ENCODE measurements at places on chromosomes 12 and 14.

- DNase-seq: no peak
Measured at GRCh38 chr12:32568228-32568627, 110.9 kb upstream of the DNM1L start.

DNA sequence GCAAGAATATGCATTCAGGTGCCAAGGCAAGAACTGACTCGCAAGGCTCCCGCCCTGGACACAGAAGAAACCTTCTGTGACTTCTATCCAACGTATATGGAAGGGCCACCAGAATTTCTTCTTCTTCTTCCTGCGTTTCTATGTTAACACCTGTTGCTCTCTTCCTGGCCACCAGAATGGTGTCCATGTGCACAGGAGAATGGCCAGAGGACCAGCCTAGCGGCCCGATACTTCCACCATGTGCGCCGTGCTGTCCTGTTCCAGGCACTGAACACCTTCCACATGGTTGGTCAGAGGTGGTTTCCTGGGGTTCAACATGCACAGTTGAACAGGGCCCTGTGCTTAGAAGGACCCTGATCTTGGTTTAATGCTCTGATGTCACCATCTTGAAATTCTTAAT, 455.8 kb downstream of the BCL11B start:
- DNase-seq: no peak

- DNase-seq: no peak
Measured at GRCh38 chr12:75658286-75658685, 146.9 kb upstream of the KRR1 start.

- no peak for DNase-seq
Measured at GRCh38 chr14:95444132-95445129, 72.0 kb downstream of the SYNE3 start.

DNA sequence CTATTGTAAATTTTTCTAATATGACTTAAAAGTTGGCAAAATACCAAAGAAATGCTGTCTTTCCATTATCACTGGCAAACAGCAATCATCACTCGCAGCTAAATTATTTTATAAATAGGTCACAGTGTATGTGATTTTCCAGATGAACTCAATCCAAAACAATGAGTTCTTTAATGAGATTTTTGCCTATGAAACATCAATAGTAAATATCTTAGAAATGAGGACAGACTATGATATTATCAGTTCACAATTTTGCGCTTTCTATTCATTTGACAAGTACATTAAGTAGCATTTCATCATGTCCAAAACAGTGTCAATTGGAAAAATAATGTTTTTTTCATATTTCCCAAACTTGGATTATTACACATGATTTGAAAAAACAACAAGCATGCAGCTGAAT, 65.7 kb downstream of the PIK3C2G start:
- DNase-seq: no peak

GRCh38 chr12:70670948-70671347, 33.7 kb upstream of the PTPRB start:
- no peak for DNase-seq

GRCh38 chr12:99053616-99054362, 408.7 kb downstream of the APAF1 start:
- no peak for DNase-seq

- no peak for DNase-seq
Measured at GRCh38 chr14:102580550-102581110, 11.8 kb upstream of the RCOR1 start.

- DNase-seq: no peak
Measured at GRCh38 chr14:52269100-52269499, 1.6 kb downstream of the PTGDR start.

DNA sequence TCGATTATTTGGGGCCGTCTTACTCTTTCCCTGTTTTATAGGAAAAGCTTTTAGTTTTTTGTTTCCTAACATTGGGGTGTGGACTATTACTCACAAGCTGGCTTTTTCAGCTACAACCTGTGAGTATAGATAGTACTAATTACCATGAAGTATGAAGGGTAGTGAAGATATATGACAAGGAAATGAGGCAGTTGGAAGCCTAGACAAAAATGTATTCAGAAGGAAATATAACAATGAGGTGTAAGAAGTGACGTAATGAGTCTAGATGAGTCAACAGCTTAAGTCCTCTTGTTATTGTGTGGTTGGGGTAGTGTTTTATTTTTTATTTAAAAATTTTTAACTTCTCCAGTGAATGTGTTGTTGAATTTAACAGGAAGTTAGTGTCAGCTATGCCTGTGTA, 804.5 kb downstream of the NRXN3 start:
- no peak for DNase-seq

- DNase-seq: no peak
Measured at GRCh38 chr12:131536766-131537165, 174.1 kb upstream of the SFSWAP start.

DNA sequence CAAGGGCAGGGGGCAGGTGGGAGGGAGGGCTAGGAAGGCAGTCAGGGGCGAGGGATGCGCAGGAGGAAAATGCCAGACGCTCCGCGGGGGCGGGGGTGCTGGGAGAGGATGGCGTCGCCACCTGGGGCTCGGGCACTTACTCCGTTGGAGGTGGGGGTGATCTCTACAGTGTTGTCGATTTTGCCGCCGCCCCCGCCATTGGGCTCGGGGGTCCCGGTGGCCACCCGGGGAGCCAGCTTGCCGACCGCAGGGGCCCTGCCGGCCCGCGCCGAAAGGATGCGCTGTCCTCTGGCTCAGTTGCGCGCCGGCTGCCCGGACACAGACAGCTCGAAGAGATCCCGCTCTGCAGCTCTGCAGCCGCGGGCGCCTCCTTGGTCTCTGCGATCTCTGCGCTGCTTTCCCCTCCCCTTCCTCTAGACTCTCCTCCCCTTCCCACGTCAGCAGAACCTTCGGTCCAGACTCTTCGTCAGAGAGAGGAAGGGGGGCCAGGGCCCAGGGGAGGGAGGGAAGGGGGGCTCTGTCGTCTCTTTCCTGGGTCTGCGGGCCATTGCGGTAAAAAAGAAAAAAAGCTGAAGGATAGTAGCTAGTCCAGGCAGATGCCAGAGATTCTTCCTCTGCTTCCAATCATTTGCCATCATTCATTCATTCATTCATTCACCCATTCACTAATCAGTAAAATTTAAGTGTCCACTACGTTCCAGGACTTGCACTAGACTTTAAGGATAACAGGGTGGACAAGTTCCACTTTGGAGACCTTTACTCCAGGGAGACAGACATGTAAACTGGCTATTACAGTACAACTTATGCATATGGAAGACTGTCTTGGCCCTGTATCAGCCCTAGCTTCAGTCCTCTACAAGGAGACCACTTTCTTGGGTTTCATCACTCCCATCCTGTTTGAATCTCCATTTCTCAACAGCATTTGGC, at the start of gene SLC22A17:
Gene SLC22A17, minus strand, starts transcription at position 382 of the 927 bp plus-strand sequence.
- peak; percentile 84 for DNase-seq

GRCh38 chr14:54310151-54310850, 86.5 kb upstream of the CDKN3 start:
- no peak for DNase-seq

DNA sequence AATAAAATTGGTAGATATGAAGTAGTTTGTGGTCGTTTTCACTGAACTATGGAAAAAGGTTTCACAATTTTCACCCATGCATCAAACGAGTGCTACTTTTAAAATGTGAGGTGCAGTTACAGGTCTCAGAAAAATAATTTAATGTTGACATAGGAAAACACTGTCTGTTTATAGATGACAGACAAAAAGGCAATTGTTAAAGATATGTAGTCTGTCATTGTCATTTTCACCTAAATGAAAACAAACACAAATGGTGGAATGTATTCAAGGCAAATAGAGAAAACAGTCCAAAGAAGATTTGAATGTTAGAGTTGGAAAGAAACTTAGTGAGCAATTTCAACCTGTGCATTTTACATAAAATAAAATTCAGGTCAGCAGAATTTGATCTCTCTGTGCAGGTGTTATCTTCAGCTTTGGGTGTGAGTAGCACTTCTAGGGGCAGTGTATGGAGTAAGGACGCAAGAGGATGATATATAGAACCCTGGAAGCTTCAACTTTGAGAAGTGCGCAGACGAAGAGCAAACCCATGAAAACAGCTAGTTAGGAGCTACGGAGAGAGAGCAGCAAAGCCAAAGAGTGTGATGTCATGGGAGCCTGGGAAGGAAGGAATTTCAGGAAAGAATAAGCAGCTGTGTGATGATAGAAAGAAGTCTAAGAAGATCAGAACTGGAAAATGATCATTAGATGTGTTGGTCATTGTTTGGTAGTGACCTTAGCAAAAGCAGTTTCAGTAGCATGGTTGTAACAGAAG, 6.2 kb downstream of the RERG start:
- DNase-seq: no peak

- no peak for DNase-seq
Measured at GRCh38 chr12:121590476-121591143, 9.8 kb upstream of the KDM2B start.

DNA sequence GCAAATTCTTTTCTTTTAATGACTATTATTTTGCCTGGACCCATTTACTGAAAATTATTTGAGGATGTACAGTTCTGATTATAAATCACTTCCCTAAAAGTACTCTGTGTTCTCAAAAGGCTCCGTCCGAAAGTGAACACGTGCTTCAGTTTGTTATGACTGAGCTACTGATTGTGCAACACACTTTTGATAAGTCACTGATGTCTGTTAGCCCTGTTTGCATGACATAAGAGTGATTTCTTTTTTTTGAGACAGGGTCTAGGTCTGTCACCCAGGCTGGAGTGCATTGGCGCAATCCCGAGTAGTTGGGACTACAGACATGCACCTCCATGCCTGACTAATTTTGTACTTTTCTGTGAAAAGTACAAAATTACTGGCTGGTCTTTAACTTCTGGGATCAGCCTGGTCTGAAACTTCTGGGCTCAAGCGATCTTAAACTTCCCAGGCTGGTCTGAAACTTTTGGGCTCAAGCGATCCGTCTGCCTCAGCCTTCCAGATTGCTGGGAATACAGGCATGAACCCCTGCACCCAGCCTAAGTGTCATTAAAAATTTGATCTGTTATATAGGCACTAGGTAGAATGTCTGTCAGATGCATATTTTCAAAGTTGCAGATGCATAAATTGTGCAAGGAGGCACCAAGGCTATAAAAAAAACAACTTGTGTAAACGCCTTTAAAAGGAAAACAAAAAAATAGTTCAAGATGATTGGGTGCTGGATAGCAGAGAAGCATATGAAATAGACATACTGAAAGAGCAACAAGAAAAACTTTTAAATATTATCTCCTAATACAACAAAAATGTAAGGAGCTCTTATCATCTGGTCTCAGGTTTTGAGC, 111.5 kb downstream of the SRGAP1 start:
- no peak for DNase-seq

GRCh38 chr12:25063873-25064628, 115.2 kb upstream of the BCAT1 start:
- DNase-seq: no peak

- no peak for DNase-seq
Measured at GRCh38 chr14:101125719-101126651, 222.5 kb upstream of the RTL1 start.

- no peak for DNase-seq
Measured at GRCh38 chr14:32468955-32469354, 139.9 kb downstream of the AKAP6 start.

GRCh38 chr12:48977290-48978281, 536 bp upstream of the WNT1 start:
- peak; percentile 79 for DNase-seq

DNA sequence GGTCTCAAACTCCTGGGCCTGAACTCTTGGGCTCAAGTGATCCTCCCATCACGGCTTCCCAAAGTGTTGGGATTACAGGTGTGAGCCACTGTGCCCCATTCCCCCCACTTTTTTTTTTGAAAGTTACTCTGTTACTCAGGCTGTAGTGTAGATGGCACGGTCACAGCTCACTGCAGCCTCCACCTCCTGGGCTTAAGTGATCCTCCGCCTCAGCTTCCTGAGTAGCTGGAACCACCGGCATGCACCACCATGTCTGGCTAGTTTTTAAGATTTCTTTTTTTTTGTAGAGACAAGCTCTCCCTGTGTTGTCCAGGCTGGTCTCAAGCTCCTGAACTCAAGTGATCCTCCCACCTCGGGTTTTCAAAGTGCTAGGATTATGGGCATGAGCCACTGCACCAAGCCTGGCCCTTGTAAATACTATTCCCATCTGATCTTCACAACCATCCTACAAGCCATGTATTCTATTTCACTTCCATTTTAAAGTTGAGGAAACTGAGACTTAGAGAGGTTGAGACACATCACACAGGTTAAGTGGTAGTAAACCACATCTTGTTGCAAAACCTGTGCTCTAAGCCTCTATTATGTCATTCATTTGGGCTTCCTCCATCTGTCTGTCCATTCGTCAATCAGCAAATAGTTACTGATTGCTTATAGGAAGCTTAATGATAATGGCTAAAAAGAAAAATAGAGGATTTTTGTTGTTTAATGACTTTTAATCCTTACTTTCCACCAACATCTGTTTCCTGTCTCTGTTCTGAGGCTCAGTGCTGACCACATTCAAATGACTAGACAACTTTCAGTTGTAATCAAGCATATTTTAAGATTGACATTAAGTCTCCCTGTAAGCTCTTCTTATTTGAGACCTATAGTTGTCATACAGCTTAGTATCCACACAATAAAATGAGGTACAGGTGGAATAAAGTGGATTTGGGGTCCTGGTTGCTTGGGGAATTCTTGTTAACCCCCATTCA, 9.2 kb downstream of the ASCL4 start:
- no peak for DNase-seq

GRCh38 chr14:98791661-98792060, 480.3 kb downstream of the BCL11B start:
- DNase-seq: no peak

DNA sequence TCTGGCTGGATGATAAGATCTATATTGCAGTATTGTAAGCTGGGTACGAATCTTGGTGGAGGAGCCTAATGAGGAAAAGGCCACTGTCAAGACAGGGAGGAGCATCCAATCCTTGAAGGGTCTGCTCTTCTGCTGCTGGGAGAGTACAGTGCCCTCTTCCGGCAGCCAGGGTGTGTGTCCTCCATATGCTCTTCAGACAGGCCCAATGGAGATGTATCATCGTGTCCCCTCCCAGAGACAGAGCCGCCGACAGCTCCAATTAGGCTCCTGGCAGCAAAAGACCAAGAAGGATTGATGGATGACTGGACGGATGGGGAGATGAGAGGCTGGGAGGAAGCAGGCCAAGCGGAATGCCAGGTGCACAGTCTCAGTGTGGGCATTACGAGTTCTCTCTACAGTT, 51.6 kb upstream of the PIWIL1 start:
- peak; percentile 83 for DNase-seq

DNA sequence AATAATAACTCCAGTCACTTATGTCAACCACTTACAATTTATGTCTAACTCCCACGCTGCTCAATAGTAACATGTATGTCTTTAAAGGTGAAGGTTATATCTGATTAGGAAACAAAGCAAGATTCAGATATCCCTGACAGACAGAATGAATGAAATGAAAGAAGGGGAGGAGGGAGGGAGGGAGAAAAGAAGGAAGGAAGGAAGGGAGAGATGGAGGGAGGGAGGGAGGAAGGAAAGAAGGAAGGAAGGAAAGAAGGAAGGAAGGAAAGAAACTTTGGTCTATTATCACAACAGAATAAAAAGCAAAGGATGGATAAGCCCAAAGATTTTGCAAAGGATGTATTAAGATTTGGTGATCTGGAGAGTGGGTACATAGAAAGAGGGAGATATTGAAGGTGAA, 433.3 kb downstream of the PRKD1 start:
- DNase-seq: no peak

GRCh38 chr14:70886421-70887206, 20.6 kb upstream of the PCNX1 start:
- DNase-seq: no peak

Data from WERI-Rb-1 (cell line).